A172 (cell line): ENCODE measurements at places on chromosomes 16 and 17.
A peak's percentile ranks its signal among the peaks of the same experiment; 100 is the strongest.

GRCh38 chr17:29090750-29091605 is 48.0 kb downstream of the PIPOX start:
- DNase-seq, result no peak

DNA sequence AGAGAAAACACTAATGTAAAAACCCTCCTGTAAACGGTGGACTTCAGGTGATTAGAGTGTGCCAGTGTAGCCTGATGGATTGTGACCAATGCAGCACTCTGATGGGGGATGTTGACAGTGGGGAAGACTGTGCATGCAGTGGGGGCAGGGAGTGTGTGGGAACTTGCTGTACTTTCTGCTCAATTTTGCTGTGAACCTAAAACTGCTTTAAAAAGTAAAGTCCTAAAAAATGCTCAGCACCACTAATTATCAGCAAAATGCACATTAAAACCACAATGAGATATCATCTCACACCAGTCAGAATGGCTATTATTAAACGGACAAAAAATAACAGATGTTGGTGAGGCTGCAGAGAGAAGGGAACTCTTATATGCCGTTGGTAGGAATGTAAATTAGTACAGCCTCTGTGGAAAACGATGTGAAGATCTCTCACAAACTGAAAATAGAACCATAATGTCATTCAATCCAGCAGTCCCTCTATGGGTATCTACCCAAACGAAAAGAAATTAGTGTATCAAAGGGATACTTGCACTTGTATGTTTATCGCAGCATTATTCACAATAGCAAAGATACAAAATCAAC is 9.7 kb upstream of the ULK2 start:
- no peak for DNase-seq

DNA sequence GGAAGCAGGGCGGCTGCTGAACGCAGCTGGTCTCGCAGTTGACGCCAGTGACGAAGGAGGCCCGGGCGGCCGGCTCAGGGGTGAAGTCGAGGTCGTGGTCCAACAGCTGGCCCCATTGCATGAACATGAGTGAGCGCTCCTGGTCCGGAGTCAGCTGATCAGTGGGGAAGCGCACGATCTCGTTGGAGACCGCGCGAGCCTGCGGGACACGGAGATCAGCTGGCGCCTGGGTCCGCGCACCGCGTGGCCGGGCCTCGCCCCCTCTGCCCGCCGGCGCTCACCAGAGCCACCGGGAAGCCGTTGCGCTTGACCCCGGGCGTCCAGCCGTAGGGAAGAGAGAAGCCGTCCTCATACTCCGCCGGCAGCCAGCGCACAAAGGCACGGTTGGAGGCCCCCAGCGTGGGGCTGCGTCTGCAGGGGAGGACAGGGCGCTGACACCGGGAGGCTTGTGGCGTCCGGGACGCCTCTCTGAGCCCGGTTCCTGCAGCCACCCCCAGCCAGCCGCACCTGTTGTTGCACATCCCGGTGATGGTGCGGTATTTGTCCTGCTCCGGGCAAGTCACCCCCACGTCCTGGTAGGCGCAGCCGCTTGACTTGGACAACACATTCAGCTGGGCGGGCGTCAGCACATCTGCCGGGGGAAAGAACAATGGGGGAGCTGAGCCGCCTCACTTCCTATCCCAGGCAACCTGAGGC is 1.6 kb downstream of the MPO start:
- DNase-seq, result no peak

DNA sequence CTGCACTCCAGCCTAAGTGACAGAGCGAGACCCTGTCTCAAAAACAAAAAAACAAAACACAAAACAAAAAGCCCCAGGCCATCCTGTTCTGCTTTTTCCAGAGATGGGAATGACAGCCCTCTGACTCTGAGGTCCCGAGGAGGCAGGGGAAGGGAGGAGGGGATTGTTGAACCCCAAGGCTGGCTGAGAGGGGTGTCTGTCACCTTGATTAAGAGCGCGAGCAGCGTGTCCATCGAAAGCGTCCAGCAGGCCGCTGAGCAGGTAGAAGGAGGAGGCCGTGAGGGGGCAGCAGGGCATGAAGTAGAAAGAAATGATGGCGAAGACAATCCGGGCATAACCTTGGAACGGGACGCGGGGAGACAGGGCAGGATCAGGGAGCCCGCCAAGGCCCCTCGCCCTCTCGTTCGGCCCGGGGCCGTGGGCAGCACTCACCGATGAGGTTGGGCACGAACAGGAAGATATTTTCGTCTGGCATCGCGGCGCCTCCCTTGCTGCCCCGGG is 593 bp downstream of the CDIPT start:
- DNase-seq, result peak; percentile 30

DNA sequence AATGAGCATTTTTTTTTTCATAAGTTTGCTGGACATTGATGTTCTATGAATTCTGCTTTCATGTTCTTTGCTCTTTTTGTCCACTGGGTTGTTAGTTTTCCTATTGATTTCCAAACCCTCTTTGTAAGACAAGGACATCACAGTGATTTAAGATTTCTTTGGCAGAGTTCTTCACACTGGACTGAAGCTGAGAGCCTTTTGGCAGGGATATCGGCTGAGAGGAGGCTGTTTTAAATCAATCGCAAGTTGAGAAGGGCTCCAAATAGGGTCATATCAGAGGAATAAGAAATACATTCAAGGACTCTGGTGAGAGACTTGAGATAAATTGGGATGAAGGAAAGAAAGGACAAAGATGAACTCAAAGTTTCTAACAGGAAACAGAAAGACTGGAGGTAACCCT is 165.8 kb upstream of the AXIN2 start:
- no peak for DNase-seq

GRCh38 chr16:593406-593805 is 3.5 kb downstream of the RAB40C start:
- DNase-seq, result no peak

GRCh38 chr16:19884611-19885450 is at the start of gene GPRC5B:
Gene GPRC5B (minus strand): TSS chr16:19884848. CDS start chr16:19872845, 12,003 bp downstream.
- no peak for DNase-seq

- peak; percentile 94 for DNase-seq
These were observed 41.6 kb downstream of the ARHGAP23 start for GRCh38 chr17:38469875-38470274.

DNA sequence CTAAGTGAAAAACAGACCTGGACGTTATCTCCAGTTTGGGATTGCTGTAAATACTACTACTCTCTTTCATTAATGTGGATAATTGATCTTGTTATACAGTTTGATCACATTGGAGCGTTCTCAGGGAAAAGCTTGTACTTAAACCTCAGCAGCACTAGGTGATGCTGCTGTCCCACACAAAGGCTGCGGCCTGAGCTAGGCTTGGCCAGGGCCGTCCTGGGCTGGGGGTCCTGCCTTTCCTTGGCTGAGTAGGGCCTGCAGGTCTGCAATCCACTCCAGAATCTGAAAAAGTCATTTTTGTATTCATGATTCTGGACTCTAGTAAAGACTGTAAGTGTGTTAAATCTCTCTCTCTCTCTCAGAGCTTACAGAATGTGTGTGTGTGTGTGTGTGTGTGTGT is 23.7 kb upstream of the PMFBP1 start:
- no peak for DNase-seq

DNA sequence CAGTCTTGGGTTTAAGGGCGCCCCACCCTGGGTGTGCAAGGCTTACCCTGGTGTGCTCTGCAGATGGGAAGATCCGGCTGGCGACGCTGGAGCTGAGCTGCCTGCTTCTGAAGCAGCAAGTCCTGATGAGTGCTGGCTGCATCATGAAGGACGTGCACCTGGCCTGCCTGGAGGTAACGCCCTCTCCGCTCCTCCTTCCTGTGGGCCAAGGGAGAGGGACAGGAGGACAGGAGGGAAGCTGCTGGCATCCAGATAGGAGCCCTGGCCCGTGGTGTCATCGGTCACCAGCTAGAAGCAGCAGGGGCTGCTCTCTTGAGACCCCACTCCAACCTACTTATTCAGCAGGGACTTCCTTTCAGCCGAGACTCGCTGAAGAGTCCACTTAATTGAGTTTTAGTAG is 97.8 kb downstream of the CLEC16A start:
- no peak for DNase-seq

DNA sequence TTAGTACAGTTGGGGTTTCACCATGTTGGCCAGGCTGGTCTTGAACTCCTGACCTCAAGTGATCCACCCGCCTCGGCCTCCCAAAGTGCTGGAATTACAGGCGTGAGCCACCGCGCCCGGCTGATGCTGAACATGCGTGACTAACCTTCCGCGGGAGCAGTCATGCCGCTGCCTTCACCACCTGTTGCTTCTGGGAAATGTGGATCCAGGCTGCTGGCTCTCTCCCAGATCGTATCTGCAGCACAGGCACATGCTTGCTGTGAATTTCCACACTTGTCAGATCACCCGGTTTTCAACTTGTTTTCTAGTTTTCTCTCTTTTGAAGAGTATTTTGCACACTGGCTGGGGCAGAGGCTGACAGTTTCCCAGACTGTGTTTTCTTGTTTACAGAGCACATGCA is 97.9 kb downstream of the ADCY9 start:
- no peak for DNase-seq

DNA sequence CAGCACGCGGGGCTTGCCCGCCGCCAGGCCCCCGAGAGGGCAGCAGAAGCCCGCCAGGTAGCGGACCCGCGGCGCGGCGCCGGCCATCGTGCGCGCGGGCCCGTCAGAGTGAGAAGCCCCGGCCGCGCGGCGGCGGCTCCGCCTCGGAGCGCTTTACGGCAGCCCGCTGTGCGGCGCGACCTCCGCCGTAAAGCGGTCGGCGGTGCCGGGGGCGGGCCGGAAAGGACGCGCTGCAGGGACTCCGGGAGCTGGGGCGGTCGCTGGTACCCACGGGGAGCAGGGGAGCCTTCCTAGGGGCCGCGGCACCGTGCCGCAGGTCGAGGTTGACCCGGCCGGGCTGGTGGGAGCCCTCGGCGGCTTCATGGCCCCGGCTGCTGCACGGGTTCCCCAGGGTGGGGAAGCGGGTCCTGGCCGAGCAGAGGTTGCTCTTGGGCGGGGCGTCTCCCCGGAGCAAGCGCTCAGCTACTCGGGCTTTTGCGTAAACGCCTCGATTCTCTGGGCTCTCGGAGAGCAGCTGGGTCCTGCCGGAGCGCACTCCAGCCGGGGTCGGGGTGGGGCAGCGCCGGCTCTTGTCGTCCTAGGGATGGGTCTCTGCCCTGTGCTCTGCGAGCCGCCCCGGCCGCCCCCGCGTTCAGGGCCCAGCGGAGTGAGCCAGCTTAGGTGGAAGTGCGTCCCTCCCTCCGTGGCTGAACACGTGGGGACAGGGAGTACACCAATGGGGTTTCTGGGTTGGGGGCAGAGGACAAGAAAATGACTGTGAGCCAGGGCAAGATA is at the start of gene FAAP100:
Gene FAAP100 (minus strand): TSS at position 110 of the 774 bp plus-strand sequence. CDS start 23 bp downstream, at position 87.
- DNase-seq, result peak; percentile 54

- DNase-seq, result no peak
These were observed 42.2 kb downstream of the ACTG1 start for GRCh38 chr17:81470270-81470943.

- DNase-seq, result peak; percentile 60
These were observed 1.7 kb upstream of the SLC16A11 start for GRCh38 chr17:7045492-7046126.

DNA sequence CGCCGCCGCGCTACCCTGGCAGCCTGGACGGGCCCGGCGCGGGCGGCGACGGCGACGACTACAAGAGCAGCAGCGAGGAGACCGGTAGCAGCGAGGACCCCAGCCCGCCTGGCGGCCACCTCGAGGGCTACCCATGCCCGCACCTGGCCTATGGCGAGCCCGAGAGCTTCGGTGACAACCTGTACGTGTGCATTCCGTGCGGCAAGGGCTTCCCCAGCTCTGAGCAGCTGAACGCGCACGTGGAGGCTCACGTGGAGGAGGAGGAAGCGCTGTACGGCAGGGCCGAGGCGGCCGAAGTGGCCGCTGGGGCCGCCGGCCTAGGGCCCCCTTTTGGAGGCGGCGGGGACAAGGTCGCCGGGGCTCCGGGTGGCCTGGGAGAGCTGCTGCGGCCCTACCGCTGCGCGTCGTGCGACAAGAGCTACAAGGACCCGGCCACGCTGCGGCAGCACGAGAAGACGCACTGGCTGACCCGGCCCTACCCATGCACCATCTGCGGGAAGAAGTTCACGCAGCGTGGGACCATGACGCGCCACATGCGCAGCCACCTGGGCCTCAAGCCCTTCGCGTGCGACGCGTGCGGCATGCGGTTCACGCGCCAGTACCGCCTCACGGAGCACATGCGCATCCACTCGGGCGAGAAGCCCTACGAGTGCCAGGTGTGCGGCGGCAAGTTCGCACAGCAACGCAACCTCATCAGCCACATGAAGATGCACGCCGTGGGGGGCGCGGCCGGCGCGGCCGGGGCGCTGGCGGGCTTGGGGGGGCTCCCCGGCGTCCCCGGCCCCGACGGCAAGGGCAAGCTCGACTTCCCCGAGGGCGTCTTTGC is 3.1 kb downstream of the HIC1 start:
- no peak for DNase-seq

DNA sequence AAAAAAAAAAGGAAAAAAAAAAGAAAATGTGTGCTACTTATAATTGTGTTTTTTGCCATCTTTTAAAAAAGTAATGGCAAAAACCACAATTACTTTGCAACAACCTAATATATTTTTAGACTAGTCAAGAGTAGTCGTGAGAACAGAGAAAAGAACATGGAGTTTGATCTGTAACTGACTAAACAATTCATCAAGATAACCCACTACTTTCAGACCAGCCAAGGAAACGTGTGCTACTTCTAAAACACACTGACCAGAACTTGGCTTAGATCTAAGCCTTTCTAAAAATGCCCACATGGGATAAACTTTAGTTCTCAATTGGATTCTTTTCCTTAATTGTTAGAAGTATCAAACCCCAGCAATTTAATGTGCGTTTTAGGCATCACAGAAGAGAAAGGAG is 616 bp downstream of the PECAM1 start:
- DNase-seq, result no peak

- DNase-seq, result no peak
These were observed 6.2 kb upstream of the CASC3 start for GRCh38 chr17:40134184-40134583.

GRCh38 chr16:72752004-72752695 is 295.8 kb downstream of the ZFHX3 start:
- no peak for DNase-seq

DNA sequence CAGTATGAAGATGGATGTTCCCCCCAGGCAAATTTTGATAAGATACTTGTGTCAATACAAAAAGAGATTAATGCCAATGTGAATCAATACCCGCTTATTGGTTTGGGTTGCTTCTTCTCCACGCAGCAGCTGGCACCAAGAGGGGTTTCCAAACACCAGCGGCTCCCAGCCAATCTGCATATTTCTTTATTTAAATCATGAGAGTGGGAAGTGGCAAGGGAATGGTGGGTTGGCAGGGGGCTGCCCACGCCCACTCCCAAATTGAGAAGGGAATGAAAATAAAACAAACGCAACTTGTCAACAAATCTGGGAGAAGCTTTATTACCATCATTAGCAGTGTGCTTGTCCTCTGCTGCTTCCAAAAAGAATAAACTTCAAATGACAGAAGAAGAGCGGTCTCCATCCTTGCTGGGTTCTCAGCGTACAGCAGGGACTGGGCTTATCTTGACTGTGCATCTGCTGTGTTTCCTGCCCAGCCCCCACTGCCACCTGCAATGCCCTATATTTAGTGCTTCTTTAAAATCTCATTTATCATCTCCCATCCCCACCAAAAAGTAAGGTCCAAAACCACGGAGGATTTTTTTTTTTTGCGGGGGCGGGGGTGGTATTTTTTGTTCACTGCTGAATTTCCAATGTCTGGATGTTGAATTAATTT is 34.9 kb upstream of the C16orf78 start:
- no peak for DNase-seq
